ENCODE measurements at places on chromosomes 5 and 9.

GRCh38 chr5:7000310-7000709, 287.1 kb downstream of the TENT4A start:
- DNase-seq = no peak

- DNase-seq = no peak
Observed at GRCh38 chr9:127208416-127208815, 56.2 kb upstream of the GARNL3 start.

- no peak for DNase-seq
Observed at GRCh38 chr9:108838017-108838416, 17.8 kb downstream of the ACTL7B start.

GRCh38 chr5:145629047-145629446, 206.1 kb downstream of the PRELID2 start:
- no peak for DNase-seq

DNA sequence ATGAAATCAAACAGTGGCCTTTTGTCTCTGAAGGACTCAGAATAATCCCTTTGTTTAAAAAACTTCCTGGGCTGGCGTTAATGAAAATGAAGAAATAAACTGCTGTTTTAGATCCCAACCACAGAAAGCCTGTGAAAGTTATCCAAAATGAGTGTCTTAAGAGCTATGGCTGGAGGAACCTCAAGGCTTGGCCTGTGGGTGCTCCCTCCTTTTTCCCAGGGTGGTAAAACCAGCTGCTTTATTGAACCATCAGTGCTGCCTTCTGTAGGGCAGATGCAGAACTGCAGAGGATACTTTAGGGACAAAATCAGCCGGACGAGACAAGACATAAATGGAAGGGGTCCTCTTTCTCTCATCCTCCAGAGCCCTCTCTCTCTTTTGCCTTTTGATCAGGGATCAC, 100.9 kb downstream of the SMARCA2 start:
- DNase-seq = no peak

DNA sequence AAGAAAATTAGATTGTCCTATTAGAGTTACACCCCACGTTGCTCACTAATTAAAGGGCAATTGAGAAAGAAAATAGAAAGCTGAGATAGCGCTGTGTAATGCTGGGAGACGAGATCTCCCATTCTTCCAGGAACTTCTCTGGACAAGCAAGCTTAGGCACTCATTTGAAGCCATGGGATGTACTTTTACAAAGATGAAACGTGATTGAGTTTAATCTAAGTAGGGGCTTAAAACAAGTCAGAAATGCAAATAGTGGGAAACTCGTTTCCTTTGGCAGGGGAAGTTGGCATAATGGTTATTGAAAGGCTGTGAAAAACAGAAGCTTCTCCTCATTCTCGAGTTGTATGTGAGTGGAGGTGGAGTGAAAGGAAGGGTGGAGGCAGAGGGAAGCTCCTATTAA, 3.7 kb downstream of the PRDM6 start:
- no peak for DNase-seq

GRCh38 chr5:174972291-174972690, 247.9 kb downstream of the MSX2 start:
- no peak for DNase-seq

GRCh38 chr9:113775749-113776148, 100.4 kb upstream of the ZNF618 start:
- no peak for DNase-seq

- no peak for DNase-seq
Observed at GRCh38 chr9:95726756-95727155, 148.7 kb upstream of the ERCC6L2 start.

GRCh38 chr5:68419637-68420452, 204.3 kb downstream of the PIK3R1 start:
- no peak for DNase-seq

DNA sequence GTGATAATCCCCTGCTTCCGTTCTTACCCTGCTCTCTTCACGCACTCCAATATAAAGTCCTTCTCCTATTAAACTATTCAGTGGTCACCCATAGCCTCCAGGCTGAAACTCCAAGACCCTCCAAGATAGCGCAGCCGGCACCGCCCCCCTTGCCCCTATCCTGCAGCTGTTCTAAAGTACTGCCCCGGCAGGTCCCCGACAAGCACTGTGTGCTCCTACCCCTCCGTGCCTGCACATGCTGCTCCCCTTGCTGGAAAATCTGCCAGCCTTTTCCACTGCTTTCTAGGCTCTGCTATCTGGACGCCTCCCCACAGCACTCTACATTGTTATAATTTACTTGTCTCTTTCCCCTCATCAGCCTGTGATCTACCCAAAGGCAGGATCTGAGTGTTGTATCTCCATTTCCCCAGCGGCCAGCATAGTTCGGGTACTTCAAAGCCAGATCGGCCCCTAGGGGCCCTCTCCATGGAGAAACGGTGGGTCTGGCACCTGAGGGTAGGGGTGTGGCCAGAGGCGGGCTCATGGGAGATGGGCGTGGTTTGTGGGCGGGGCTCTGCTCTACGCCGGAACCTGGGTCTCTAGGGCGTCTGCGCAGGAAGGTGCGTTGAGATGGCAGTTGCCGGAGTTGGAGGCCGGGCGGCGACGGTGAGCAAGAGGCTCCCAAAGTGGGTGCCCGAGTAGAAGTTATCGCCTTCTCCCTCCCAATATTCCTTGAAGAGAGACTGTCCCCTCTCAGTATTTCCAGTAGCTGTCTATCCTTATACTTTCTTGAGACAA, 83.5 kb upstream of the RUSC2 start:
- DNase-seq = no peak

GRCh38 chr5:140481758-140482157, 65.7 kb upstream of the EIF4EBP3 start:
- DNase-seq = no peak

DNA sequence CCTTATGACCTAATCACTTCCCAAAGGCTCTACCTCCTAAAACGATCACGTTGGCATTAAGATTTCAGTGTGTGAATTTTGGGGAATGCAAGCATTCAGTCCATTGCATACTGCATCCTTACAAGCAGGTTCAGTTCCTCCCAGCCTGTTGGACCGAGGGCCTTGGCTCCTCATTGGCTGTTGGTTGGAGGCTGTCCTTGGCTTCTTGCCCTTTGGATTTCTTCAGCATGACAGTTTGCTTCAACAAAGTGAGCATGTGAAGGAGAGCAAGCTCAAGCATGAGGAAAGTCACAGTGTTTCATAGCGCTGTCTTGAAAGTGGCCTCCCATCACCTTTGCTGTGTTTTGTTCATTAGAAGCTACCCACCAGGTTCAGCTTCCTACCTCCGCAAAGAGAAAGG, 109.5 kb downstream of the GADD45G start:
- DNase-seq = no peak

DNA sequence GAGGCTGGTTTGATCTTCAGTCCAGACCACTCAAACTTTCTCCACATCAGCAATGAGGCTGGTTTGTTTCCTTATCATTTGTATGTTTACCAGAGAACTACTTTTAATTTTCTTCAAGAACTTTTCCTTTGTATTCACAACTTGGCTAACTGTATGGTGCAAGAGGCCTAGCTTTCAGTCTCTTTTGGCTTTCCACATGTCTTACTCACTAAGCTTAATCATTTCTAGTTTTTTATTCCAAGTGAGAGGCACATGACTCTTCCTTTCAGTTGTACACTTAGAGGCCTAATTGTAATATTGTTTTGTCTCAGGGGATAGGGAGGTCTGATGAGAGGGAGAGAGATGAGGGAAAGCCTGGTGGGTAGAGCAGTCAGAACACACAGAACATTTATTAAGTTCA, 554.0 kb upstream of the ARRDC3 start:
- DNase-seq = no peak

GRCh38 chr5:74642543-74642863, 2.0 kb upstream of the ENC1 start:
- no peak for DNase-seq

DNA sequence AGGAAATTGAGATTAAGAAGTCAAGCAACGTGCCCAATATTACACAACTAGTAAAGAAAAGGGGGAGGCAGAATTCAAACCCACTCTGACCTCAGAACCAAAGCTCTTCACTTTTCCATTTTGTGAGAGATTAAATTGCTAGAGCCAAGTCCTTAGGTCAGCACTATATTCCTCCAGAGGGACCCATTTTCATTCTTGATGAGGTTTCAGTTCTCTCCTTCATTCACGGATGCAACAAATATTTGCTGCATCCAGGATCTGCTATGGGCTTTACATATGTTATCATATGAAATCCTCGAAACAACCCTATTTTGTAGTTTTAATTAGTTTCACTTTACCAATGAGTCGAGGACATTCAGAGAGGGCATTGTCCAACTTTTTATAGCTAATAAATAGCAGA, 239.2 kb downstream of the EFNA5 start:
- DNase-seq = no peak

- no peak for DNase-seq
Observed at GRCh38 chr5:17317473-17317872, 100.0 kb downstream of the BASP1 start.

DNA sequence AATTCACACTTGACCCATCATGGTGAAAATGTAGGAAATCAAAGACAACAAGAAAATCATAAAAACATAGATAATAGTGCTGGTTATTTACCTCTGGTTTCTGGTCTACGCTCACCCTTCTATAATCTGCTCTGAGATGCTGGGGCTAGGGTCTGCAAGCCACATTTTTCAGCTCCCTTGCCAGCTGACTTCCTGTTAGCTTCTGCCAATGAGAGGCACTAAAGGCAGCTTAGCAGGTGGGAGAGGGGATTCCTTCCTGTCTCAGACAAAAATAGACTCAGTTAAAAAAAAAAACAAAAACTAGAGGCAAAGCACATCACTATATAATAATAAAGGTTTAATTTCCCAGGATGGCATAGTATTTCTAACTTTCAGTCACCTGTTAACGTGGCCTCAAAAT, 20.2 kb upstream of the N4BP3 start:
- DNase-seq = no peak

DNA sequence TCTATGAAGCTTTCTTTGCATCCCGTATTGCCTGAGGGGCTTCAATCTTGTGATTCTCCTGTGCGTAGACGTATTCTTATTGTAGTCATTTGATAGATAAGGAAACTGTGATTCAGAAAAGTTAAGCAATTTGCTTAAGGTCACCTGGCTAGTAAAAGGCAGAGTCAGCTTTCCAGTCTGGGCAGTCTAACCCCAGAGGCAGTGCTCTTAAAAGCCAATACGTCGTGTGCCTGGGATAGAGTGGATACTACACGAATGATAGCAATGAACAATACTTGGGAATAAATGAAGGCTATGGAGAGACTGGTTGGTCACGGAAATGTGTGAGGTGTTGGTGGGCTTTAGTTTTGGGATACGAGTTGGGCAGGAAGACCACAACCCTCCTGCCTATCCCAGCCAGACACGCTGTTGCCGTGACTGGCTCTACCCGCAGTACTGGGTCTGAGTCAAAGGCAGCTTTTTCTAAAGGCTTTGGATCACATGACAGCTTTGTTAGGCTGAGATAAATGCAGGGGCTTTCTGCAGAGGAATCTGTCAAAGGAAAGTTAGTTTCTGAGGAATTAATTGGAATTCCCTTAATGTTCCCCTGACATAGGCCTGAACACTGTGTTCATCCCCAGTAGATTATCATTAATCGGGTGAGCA, 302.6 kb downstream of the KIF4B start:
- no peak for DNase-seq

DNA sequence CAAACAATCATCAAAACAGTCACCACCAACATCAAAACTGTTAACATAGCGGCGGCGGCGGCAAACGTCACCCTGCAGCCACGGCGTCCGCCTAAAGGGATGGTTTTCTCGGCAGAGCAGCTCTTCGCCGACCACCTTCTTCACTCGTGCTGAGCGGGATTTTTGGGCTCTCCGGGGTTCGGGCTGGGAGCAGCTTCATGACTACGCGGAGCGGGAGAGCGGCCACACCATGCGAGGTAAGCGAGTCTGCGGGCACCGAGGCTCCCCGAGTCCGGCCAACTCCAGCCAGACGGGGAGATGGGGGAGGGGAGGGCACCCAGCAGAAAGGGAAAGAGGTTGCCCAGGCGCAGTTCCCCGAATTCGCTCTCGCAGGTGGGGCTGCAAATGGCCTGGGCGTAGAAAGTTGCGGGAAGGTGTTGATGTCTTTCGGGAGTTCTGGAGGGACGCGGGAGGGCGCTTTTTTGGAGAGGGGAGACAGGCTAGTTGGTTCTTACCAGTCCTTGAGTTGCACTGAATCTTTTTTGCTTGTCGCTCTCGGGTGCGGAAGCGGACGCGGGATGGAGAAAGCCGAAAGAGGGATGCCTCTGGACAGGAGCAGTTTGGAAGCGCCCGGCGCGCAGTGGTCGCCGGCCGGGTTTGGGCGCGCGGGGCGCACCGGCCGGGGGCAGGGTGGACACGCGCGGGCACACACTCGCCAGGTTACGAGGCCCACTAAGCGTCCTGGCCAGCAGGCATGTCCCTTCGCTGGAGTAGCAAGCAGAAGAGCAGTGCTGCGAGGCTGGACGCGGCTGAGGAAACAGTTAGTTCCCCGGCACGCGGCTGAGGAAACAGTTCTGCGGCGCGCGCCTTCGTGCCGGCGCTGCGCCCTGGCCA, 849 bp downstream of the RORB start:
- peak; percentile 62 for DNase-seq

GRCh38 chr9:114947058-114947457, 16.7 kb upstream of the TNFSF8 start:
- no peak for DNase-seq

DNA sequence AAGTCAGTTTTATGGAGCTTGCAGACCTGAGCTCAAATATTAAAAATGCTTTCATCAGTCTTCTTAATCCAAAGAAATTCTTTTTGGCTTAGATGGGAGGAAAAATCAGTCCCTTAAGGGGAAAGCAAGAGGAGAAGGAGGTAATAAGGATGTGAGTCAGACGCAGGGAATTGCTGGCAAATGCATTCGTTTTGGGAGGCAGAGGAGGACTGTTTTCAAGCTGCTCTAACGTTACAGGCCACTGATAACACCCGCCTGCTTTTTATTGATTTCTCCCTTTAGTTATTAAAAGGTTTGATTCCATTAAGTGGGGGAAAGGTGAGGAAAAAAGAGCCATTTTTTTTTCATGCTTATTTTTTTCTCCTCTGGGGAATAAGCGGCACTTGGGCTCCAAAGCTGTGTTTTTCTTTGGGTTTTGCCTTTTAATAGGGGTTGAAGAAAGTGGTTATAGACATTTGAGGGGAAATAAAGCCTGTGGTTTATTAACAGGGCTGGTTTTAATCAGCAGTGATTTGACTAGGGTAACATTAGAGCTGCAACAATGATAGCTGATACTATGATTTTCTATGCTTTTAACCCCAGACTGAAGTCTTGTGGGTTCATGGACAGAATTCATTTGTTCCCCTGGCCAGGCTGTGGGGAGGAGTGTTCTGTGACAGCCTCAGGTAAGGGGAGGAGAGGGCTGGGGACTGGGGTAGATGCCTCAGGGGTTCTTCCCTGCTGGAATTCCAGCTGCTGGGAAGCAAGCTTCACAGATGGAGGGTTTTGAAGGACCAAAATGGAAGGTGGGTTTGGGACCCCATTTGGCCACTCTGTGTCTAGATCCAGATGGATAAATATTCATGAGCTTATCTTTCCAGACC, 225.2 kb downstream of the GAS1 start:
- no peak for DNase-seq
